ENCODE measurements at places on chromosomes 1 and 21.

GRCh38 chr1:206808615-206809014 is 36.3 kb upstream of the IL10 start:
- no peak for DNase-seq

DNA sequence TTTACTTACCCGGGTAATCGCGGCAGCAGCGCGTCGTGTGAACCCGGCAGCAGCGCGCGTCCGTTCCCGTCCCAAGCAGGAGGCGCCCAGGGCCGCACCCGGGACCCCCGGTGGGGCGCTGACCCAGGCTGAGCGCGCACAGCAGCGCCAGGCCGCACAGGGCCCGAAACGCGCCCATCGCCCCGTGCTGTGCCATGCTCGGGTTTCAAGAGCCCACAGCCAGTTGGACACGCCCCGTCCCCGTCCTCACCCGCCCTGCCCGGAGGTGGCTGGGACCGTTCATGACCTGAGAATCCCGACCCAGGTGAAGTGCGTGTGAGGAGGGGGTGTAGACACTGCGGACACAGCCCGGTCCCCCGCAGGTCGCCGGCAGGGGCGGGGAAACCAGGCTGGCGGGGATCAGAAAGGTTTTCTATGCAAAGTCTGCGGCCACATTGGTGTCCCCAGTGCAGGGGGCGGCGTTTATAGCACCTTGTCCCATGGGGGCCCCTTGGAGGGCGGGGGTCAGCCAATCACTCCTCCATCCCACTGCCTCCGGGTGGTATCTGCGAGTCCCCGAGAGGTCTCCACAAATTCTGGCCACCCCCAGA is at the start of gene TNFRSF18:
TNFRSF18 (minus strand) TSS at position 217 of the 590 bp plus-strand sequence; CDS start at position 196, 21 bp downstream.
- DNase-seq, result peak; percentile 55

DNA sequence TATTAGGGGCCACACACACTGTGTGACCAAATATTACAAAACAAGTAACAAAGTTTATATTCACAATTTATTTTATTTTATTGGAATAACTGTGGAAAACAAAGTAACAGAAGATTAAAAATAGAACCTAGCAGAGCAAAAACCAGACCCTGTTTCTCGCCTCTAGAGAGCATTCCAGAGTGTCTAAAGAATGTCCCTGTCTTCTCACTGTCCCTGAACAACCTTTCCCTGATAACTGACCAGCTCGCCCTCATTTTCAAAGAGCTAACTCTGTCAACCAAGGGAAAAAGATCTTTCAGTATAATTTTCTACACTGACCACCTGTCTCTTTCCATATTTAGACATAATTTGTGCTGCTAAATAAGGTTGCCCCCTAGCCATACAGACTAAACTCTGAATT is 646.9 kb downstream of the USP25 start:
- DNase-seq, result no peak

GRCh38 chr1:239617731-239618130 is 231.4 kb downstream of the CHRM3 start:
- DNase-seq, result no peak

DNA sequence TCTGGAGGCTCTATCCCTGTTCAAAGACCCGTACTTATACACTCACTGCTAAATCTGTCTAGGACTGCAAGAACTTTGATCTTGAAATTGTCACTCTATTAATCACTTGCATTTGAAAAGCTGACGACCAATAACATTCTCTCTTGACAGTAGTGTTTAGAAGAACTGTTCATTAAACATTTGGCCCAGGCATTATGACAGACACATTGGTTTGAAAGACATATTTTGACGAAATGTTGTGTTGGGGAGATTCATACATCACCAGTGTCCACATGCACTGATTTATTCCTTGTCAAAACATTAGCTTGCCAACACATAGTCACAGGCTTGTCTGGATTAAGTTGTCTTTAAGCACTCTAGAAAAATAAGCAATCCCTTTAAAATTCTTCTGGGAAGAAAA is 951.3 kb downstream of the ADGRL2 start:
- DNase-seq, result no peak

GRCh38 chr1:197178998-197179397 is 32.5 kb upstream of the ASPM start:
- DNase-seq, result no peak

DNA sequence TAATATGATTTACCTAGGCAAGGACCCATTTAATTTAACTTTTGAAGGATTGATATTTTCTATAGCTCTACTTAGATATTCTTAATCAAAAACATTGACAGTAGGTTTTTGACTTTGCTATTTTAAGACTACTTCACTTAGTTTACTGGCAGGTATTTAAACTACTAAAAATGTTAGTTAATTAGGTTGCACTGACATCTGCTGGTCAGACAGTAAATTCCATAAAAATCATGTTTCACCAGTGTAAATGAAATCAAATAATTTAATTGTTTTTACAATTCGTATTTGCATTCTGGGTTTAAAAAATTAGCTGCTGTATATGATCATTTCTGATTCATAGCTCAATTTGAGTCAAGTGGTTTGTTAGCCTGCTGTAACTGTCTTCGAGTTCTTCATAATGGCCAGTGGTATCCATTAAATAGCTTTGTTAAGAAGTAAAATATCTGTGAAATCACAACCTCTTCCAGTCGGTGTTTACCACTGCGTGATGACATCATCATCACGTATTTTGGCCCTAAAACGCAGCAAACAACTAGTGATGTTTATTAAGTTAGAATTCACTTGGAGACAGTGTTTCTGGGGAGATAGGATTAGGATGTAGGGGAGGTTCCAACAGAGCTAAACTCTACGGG is 26.2 kb downstream of the EXTL2 start:
- DNase-seq, result no peak

DNA sequence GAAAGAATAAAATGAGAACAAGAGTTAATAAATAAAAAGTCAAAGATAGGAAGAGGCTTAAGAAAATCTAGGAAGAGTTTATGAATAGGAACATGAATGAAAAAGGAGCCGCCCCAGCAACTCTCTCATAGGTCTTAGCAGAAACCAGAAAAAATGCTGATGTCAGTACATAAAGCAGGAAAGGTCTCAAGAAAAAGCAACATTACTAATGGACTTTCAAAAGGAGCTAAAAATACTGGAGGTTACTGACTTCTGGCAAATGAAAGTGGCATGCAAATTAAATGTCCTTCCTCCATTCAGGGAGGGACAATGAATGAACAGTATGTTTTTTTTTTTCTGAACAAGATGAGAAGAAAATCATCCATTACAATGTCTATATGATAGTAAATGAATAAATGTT is 387.6 kb downstream of the BRINP2 start:
- no peak for DNase-seq

DNA sequence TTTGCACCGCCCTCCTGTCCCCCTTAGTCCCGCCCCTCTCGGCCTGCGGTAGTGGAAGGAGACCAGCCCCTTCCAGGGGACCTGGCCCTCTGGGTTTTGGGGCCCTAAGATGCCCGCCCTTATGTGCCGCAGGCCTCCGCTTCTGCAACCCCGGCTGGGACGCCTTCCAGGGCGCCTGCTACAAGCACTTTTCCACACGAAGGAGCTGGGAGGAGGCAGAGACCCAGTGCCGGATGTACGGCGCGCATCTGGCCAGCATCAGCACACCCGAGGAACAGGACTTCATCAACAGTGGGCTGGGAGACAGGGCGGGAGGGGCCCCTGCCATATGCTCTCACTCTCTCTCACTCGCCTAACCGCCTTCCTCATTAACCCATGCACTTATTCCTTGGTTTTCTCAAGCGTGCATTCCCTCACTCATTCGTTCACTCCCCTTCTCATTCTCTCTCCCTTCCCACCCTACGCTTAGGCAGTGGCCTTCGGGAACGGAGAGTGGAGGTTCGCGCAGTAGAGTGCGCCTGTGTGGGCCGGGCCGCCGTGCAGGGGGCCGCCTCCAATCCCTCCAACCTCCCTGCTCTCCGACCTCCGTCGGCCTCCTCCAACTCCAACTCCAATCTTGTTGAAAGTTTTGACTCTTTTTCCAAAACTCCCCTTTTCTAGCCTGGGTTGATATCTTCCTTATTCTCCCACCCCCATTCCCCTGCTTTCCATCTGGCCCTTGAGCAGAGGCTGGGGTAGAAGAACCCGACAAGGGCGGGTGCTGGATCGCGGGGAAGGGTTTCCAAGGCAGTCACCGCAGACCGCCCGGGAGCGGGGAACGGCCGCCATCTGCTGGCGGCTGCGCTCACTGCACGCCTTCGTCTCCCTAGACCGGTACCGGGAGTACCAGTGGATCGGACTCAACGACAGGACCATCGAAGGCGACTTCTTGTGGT is 15.2 kb downstream of the BCAN start:
- peak; percentile 87 for DNase-seq

GRCh38 chr1:203444171-203444576 is 31.4 kb upstream of the PRELP start:
- DNase-seq, result no peak

- no peak for DNase-seq
These were observed 133.1 kb downstream of the SMYD3 start for GRCh38 chr1:246373828-246374569.
